Nucleus accumbens (tissue), 56 donors: ENCODE measurements at places on chromosomes 6 and 20.

DNA sequence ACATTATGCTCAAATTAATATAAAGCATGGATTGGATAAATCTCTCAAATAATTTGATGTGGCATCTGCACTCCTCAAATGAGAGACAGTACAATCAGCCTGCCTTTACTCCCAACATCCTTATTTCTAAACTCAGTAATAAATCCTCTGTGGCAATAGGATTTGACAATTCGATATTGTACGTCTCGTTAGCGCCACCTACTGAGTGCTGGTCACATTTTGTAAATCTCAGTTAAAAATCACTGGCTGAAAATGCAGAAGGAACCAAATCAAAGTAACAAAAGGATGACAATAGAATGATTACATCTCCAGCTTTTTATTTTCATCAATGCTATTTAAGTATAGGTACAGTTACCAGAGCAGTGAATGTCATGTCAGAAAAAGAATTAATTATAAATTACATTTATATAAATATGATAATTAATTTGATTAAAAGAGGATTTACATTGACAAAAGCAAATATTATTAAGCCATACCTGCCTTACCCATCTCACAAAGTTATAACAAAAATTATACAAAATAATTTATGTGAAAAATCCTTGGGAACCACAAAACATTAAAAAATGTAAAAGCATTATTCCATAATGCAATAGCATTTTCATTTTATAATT, 20.2 kb upstream of the GJE1 start:
- DNase-seq: peak; percentile 56

DNA sequence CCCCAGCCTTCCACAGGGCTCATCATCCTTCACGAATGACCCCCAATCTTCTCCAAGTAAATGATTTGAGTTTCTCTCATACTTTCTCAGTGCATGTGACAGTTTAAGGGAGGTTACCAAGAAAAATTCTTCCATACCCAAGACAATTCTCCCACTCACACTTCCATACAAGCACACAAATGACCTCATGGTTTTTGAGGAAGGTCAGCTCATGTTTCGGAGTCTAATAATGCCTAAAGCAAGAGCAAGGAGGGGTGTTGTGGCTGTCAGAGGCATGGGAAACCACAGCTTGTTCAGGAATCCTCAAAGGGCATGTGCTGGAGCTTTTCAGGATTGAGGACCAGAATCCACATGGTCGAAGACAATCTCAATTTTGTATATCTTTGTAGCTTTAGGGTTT, 279.0 kb downstream of the MAFB start:
- DNase-seq: no peak

- DNase-seq: no peak
Measured at GRCh38 chr6:99521633-99522151, 6.5 kb upstream of the USP45 start.

DNA sequence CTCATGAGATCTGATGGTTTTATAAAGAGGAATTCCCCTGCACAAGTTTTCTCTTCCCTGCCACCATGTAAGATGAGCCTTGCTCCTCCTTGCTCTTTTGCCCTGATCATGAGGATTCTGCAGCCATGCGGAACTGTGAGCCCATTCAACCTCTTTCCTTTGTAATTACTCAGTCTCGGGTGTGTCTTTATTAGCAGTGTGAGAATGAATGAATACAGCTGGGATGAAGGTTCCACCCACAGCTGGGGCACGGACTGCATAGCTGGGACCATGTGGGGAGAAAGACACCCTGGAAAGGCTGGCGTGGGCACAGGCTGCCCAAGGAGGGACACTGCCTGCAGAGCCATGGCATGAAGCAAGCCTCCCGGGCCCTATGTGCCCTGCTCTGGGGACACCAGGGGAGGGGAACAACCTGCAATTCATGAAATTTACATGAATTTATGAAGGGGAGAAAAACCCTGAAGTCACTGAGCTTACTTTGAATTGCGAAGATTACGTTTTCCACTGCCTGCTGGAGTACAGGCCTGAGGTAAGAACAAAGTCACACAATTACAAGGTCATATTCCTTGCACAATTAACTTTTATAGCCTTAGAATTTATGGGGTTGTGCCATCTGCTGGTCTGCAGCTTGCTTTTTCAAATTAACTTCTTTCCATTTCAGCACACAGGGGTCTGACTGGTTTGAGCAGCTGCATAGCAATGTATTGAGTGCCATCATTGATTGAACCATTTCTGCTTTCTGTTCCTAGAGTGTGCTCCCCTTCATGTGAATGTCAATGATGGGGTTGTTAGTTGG, 46.2 kb downstream of the SLC22A1 start:
- no peak for DNase-seq

DNA sequence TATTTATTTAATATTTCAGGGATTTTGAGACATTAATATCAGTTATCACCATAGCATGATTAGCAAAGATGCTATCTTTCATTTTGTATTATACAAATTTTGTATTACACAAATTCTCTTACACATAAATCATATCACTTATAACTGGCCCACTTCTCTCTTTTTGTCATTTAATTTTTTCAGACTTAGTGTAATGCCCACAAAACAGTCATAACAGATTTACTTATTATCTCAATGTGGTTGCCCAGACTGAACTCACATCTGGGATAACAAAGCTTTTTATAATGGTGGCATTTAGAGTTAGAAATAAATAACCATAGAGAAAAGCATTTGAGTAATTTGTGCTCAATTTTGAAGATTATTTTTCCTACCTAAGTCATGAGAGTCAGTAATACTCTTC, 148.3 kb downstream of the TFAP2B start:
- DNase-seq: no peak

GRCh38 chr6:120604510-120604909, 729.8 kb downstream of the TBC1D32 start:
- DNase-seq: no peak

DNA sequence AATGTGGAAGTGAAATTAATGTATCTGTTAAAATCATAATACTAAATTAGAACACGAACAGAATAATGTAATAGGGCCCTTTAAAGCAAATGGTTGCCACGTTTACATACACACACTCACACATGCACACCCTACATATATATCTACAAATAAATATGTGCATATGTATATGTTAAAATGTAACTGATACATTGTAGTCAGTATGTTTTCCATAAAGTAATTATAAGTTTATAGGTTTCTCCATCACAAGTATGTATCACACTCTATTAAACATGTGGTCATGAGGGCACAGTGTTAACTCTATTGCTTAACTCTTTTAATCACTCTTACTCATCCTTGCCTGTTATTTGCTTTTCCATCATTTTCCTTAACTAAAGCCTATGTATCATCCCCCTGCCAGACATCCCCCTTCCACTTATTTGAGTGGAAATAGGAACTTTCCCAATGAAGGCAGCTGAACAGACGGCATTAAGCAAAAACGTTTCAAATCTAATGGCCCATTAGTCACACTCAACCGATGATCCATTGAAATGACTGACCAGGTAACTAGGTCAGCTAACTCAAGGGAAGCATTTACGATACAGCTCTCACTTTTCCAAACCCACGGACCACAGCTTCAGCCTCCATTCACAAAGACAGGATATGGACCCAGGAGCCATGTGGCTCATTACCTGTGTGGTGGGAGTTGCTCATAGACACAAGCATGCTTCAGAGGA, 89.3 kb downstream of the HAO1 start:
- no peak for DNase-seq

- no peak for DNase-seq
Measured at GRCh38 chr20:62234339-62234738, 4.0 kb upstream of the OSBPL2 start.

DNA sequence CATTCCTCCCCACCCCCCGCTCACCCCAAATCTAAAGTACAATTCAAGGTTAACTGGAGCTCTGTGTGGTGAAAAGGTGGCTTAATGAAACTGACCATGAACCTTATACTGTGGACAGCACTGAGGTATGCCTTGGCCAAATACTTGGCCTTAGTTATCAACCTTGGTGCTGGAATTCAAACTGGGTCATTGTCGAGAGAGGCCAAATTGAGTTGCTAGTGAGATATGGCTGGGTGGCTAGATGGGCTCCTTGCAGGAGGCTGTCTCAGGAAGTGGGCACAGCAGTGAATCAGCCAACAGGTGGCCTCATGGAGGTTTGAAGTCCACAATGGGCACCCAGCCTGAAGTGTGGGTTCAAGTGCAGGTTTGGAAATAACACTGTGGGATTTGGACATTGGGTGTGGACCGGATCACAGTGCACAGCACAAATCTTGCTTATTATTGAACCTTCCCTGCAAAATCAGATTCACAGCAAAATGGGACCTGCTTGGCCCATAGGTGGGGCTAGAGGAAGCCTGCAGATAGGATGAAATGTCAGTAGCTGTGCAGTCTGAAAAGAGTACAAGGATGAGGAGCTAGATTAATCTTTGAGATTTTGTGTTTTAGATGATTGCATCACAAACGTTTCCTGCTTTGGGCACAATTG, 5.6 kb upstream of the BTBD3 start:
- DNase-seq: no peak

DNA sequence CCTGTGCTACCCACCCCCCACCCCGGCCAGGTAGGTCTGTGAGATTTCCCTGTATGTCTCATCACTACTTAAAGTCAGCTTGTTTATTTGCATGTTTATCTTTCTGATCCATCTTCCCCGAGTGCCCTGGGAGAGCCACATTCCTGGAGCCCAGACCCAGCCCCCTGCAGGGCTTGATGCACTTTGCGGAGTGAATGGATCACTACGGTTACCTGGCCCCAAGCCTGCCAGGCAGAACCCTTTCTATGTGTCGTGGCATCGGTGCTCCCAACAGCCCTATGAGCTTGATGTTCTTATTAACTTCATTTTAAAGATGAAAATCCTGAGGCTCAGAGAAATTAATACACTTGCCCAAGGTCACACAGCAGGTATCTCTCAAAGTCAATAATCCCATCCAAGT, 13.6 kb upstream of the SLCO4A1 start:
- no peak for DNase-seq

GRCh38 chr6:36593569-36594028, 563 bp upstream of the SRSF3 start:
- DNase-seq: no peak

DNA sequence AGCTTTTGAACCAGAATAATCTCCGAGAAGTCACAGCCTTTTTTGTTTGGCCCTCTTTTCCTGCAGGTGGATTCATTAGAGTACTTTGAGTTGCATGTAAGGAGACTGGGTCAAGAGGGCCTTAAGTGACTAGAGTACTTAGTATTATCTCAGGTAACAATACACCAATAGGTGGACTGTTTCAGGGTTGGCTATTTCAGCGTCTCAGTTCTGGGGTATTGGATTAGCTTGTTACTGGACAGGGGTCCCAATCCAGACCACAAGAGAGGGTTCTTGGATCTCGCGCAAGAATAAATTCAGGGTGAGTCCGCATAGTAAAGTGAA, 47.3 kb upstream of the SLC9A8 start:
- DNase-seq: no peak

GRCh38 chr20:64084685-64085152, 521 bp upstream of the LKAAEAR1 start:
- DNase-seq: no peak

DNA sequence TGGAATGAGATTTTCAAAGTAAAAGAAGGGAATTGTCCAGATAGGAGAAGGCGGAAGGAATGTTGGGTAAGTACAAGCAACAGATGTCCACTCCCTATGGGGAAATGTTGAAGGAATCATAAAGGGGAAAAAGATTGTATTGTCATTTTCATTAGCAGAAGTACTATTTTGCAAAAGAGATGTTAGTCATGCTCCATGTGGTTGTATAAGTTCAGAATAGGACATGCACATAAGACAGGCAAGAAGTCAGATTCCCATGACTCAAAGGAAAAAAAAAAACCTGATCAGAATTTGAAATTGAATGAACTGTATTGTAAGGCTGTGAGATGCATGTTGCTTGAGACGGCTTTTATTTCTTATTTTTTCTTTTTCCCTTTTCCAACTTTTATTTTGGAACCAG, 36.8 kb downstream of the GRM1 start:
- no peak for DNase-seq

DNA sequence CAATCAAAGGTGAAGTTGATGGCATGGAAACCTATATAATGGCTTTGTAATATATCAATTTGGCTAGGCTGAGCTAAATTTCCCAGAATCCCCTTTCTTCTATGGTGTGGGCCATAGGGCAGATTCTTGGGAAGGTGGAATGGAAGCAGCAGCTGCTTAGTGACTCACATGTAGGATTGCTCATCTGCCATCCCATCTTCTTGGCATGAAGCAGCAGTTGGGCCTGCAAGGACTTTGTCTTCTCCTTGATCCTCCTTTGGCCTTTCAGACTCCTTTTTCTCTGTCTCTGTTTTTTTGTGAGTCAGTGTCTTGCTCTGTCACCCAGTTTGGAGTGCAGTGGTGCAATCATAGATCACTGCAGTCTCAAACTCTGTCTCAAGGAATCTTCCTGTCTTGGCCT, 52.6 kb upstream of the CEP162 start:
- no peak for DNase-seq
